ENCODE measurements at places on chromosomes 7 and 10. TPM values are rescaled to one million over a fixed set of nuclear protein-coding genes. Genes with fewer than 3 reads are reported as not detected.

MUC3A gene
- not detected for total RNA-seq

ANKRD1 gene
- total RNA-seq: under 0.01 TPM

GJD4 gene
- total RNA-seq: 0.17 TPM

- no peak for DNase-seq
These were observed 131.7 kb downstream of the SORCS1 start for GRCh38 chr10:107032700-107033401.

- DNase-seq: no peak
These were observed 190.9 kb downstream of the RPS24 start for GRCh38 chr10:78224602-78225001.

GRCh38 chr10:120607710-120608703 lies 151.0 kb downstream of the PLPP4 start:
- DNase-seq: no peak

DNA sequence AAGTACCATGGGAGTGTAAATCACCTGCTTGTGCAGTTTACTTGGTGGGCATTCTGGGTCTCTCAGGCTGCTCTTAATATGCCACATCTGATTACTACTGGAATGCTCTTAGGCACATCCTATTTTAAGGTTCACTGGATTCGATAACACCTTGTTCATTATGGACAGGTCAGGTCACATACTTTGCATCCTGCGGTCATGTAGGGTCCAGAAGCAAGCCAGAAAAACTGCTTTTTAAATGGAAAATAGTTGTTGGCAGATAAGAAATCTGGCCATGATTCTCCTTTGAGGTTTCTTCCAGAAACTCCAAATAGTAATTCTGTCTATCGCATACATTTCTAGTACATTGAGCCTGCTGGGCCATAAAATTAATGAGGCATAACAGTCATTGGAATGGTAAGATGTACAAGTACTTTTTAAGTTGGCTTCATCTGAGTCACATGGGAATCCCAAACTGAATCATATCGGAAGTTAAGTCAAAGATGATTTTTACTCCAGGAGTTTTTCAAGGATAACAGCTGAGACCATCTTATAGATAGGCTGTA lies 371.9 kb downstream of the LRRTM3 start:
- DNase-seq: no peak
